ENCODE measurements at places on chromosomes 11 and 22.

- DNase-seq: no peak
Measured at GRCh38 chr22:44116755-44117684, 63.7 kb upstream of the PARVG start.

DNA sequence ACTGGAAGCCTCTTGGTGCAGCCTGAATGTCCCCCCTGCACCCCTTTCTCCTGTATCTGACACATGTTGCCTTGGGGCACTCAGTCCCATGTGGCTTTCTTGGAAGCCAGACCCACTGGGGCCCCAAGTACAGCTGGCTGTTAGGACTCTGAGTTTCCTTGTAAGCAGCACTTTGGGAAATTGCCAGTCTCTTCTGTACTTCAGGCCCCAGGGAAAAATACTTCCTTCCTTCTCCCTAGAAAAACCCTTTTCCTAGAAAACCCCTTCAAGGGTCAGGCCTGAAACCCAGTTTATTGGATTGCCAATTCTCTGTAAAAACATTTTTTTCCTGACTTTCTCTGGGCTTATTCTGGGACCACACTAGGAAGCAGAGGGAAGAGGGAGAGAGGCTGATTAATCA, 360.3 kb downstream of the TENM4 start:
- no peak for DNase-seq

DNA sequence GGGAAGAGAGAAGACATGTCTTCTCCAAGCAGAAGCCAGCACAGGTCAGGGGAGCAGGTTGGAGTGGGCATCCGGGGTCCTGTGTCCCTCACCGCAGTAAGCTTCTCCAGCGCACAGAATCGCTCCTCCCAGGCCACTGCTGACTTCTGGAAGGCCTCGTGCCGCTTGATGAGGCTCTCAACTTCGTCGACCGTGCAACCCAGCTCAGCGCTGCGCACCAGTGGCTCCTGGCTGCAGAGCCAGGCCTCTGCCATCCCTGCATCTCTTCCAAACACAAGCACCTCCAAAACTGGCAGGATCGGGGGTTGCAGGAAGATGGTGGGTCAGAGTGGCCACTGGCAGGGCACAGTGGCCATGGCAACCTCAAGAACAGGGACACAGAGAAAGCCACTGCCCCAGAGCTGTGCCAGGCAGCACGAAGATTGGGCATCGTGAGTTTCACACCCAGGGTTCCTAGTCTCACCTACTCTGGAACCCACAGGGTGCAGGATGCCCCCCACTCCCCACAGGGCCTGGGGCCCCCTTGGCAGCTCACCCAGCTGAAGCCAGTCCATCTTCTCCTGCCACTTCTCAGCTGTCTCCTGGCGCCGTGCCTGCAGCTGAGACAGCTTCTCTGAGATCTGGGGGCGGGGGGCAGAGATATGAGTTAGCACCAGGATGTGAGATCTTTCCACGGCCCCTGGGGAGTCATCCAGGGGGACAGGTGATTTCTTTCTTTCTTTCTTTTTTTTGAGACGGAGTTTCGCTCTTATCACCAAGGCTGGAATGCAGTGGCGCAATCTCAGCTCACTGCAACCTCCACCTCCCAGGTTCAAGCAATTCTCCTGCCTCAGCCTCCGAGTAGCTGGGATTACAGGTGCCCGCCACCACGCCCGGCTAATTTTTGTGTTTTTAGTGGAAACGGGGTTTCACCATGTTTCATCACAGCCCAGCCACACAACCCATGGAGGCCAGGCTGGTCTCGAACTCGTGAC, 11.2 kb upstream of the RBM4B start:
- no peak for DNase-seq

DNA sequence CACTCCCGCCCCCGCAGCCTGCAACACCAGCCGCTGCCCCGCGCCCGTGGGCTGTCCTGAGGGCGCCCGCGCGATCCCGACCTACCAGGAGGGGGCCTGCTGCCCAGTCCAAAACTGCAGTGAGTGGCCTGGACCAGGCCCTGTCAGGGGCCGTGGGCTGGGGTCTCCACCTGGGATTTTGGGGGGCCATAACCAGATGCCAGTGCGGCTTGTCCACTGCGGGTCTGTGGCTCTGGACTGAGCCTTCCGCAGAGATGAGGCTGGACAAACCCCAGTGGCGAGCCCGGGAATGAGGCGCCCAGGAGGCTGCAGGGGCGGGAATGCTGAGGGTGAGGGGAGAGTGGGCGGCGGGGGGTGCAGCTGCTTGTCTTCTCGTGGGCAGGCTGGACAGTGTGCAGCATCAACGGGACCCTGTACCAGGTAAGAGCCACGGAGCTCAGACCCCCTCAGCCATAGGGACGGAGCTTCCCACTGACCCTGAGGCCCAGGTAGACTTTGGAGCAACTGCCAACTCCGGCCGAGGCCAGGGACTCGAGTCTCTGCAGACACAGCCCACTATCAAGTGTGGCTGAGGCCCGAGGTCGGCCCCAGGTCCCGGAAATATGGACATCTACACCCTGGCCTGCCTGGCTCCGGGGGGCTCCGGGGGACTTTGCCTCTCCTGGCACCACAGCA, 24.8 kb upstream of the MUC5B start:
- no peak for DNase-seq

- no peak for DNase-seq
Measured at GRCh38 chr11:114447892-114448291, 8.6 kb downstream of the REXO2 start.

DNA sequence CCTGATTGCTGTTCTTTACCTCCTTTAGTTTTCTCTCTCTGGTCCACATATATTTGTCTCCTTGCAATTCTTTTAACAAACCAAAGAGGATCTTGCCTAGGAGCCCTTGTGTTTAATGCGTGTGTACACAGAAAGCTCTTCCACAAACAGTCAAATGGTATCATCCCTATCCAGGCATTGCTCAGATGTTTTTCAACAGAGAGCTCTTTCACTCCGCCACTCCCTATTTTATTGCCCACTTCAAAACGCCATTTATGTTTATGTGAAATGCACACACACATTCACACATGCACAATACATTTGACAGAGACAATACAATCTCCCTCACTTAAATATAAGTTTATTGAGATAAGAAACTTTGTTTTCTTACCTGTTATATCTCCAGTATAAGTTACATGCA, 4.7 kb downstream of the OR5AP2 start:
- DNase-seq: no peak

DNA sequence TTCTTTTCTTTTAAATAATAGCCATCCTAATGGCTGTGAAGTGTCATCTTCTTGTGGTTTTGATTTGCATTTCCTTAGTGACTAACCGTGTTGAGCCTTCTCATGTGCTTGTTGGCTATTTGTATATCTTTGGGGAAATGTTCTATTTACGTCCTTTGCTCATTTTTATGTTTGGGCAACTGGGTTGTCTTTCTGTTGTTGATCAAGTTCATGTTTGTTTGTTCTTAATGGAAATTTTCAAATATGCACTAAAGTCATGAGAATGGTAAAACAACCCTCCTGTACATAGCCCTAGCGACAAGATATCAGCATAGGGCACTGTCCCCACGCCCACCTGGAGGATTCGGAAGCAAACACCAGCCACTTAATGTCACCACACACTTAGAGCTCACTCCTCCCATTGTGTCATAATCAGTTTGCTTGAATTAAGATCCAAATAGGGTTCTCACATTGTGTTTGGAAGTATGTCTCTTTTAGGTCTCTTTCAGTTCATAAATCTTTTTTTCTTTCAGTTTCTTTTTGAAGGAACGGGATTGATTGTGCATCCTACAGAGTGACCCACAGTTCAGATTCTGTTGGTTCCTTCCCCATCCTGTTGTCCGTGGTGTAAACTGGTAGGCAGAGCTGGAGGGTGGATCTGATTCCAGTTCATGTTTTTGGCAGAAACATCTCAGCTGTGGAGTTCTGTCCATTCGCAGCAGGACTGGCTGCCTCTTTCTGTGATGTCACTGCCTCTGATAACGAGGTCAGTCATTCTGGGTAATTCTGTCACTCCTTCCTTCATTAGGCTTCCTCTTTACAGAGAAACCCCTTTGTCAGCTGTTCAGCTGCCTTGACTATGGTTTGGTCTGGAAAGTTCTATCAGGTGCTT, 26.4 kb upstream of the ADORA2A start:
- no peak for DNase-seq

- no peak for DNase-seq
Measured at GRCh38 chr11:3160252-3161031, 4.7 kb downstream of the OSBPL5 start.

All from activated T-helper 1 cell treated with Interleukin-2 at 50 U/mL for 16 hours (primary cell).